ENCODE measurements at places on chromosomes 4 and X.

GRCh38 chr4:14790494-14790893 is 211.8 kb upstream of the CPEB2 start:
- no peak for DNase-seq

- DNase-seq = no peak
These were observed 600.7 kb downstream of the CCSER1 start for GRCh38 chr4:90727938-90728337.

DNA sequence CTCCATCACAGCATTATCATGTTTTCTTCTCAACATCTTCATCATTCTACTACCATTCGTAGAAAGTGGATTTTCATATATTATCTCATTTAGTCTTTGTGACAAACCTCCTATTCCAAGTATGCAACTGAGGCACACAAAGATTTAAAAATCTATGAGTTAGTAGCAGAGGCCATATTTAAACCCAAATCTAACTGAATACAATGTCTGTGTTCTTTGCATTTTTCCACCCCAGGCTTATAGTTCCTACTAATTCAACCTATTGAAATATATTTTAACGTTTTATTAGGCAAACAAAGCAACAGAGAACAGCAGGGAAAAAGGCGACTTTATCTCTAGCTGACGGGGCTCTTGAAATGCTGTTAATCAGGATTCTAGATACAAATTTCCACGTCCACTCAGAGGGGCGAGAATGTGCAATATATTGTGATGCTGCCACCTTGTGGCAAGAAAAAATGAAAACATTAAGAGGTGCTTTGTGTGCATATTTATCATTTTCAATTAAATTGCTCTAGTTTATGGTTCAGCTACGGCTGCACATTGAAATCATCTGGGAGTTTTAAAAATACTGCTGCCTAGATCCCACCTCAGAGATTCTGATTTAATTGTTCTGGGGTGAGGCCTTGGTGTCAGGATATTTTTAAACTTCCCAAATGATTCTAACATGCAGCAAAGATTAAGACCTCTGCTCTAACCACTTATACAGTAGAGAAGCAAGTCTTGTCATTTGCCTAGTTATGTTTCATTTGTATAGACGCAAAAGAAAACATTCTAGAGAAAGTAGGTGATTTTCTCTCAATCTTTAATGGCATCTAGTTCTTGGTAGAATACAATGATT is 315.9 kb downstream of the MAPK10 start:
- peak; percentile 60 for DNase-seq

DNA sequence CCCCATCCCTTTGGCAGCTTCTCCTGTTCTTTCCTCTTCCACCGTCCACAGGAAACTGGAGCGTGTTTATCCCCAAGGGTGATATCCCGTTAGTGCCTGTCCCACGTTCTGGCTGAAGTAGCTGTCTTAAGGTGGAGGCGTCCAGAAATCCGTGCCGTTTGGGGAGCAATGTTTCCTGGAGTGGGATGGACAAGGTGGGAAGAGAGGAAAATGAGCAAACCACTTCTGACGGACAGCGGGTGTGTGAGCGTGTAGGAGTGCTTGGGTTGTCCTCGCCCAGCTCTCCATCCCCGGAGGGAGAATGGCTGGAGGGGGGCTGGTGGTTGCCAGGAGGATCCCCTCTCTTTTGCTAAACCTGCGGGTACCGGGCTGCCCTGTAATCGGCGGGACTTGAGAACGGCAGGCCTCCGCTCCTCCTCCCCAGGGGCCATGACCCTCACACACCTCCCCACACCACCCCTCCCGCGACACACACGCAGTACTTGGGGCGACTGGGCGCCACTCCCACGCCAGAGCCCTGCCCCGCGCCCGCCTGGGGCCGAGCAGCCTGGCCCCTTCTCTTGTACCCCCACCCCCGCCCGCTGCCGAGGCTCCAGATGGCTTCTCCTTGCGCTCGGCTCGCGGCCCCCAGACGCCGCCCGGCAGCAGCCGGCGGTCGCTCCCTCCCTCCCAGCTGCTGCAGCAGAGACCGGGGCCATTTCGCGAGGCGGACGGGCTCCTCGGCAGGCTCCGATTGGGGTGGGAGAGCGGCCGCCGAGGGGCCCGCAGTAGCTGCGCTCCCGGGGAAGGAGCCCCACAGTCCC is 13.9 kb upstream of the PRDM8 start:
- DNase-seq = no peak

GRCh38 chr4:169341490-169341889 is 70.7 kb upstream of the SH3RF1 start:
- DNase-seq = no peak

GRCh38 chr4:16120720-16121119 is 36.9 kb upstream of the PROM1 start:
- DNase-seq = no peak

DNA sequence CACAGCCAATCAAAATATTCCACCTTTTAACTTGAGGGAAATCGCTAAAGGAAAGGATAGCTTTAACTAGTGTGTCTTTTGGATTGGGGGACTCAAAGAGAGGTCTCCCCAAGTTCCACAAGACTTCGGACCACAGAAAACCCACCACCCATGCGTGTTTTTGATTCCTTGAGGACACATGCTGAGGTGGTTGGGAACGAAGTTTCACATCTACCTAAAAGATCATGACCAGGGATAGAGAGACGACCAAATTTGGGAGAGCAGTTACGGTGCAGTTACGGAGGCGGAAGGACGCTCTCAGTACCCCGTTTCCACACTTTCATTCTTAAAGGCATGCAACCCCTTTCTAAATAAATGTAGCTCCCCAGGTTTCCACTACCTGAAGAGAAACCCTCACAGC is 1.1 kb downstream of the PCYT1B start:
- DNase-seq = no peak

- DNase-seq = peak; percentile 76
These were observed 88.3 kb downstream of the AMELX start for GRCh38 chrX:11381464-11381863.

- no peak for DNase-seq
These were observed 37.5 kb downstream of the PNPLA4 start for GRCh38 chrX:7889680-7890079.

- no peak for DNase-seq
These were observed 1890.7 kb upstream of the PCDH10 start for GRCh38 chr4:131258361-131258760.

DNA sequence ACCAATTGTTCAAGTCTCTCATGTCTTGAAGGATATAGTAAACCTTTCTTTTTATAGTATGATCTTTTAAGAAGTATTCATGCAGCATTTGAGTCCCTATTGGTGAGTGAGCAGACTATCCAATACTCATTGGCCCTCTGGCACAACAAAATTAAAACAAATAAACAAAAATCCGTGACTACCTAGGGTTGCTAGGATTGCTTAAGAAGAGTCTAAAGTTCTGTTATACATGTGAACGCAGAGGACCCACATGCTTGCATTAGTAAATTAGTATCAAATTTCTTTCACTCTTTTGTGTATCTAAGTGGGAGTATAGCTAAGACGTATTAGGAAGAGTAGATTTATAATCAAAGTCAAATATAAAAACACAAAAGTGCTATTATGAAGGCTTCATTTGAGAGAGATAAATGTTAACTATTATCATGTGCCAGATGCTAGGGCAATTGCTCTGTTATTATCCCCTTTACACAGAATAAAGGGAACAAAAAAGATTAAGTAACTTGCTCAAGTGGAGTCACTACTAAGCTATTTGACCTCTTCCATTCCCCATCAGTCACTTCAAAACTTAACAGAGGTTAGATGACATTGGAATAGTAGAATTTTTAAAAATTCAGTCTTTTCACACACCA is 29.2 kb upstream of the LARP1B start:
- DNase-seq = no peak

DNA sequence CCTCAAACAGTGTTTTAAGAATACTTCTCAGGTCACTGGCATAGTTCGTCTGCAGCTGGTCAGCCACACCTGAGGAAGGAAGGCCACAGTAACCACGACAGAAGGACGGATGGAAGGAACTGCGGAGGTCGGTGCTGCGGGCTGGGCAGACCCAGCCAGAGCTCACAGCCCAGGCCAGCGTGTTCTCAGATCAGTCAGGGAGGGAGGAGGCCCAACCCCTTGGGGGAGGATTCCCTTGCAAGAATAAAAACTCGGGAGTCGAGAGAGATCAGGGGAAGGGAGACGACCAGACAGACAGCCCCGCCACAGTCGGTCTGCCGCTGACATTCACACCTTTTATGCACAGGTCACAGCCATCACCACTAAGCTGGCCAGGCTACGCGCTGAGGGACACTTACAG is 11.3 kb upstream of the MXD4 start:
- DNase-seq = no peak

DNA sequence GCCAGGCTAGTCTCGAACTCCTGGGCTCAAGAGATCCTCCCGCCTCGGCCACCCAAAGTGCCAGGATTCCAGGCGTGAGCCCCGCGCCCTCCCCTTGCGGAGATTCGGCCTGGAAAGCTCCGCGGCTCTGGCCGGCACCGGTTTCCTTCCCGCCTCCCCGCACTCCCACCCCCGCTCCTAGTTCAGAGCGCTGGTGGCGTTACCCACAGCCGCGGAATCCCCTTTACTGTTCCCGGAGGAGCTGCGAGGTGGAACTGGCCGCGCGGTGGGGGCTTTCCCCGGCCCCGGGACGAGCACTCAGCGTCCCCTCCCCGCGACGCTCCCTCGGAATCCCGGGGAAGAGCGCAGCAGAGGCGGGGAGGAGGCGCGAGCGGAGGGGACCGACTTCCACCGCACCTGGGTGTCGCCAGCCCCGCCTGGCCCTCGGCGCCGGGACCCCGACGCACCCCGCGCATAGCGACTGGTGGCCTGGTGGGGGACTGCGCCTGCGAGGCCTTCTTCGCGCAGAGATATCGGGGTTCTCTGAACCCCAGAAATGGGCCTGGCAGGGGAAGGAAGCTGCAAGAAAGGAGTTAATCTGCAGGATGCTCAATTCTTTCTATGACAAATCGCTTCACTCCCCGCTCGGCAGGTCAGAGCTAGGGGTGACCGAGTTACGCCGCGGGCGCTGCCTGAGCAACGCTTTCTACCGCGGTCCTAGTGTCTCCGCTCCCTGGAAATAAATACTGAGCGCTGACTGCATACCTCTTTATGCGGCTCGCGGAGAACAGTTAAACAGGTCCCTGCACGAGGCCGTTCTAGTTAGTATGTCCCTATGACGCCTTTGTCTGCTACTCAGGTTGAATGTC is 14.6 kb upstream of the SLC25A4 start:
- DNase-seq = peak; percentile 33

GRCh38 chr4:102387552-102388150 is 42.4 kb upstream of the SLC39A8 start:
- DNase-seq = no peak

DNA sequence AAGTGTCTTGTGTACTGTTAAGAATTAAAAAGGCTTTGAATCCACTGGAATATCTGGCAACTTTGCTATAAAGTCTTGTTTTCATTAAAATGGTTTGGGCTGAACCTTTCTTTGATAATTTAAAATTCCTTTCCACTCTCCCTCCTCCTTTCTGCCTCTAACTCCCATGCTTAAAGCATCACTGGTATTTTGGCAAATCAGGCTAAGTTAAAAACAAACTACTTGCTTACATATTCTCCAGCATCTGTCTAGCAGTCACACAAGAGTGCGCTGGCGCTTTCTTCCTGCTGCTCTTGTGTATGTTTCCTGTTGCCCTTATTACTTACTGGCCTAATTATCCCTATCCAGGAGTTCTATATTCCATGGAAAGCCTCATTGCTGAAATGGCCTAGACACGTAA is 136.6 kb downstream of the VEGFC start:
- DNase-seq = no peak

DNA sequence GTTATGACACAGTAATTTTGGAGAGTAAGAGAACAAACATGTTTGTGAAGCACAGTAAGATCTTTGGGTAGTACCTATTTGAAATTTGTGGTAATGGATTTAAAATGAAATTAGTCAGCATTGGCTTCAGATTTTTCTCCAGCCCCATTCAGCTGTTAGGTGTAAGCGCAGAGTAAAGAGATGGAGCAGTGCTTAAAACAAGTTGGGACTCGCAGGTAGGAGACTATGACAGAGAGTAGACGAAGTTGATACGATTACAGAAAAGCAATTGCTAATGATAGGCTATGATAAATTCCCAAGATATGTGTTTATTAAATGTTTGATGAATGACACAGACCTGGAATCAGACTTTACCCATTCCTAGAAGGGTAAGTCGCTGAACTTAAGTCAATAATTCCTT is 72.6 kb downstream of the CHIC2 start:
- DNase-seq = no peak

DNA sequence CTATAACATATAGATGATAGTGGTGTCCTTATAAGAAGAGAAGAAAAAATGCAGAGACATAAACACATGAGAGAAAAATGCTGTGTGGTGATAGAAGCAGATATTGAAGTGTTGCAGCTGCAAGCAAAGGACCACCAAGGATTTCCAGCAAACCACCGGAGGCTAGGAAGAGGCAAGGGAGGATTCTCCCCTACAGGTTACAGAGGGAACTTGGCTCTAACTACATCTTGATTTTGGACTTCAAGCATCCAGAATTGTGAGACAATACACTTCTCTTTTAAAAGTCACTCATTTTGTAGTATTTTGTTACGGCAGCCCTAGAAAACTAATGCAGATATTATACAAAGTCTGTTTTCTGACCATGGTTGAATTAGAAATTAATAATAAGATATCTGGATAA is 30.4 kb upstream of the CHRDL1 start:
- DNase-seq = no peak

DNA sequence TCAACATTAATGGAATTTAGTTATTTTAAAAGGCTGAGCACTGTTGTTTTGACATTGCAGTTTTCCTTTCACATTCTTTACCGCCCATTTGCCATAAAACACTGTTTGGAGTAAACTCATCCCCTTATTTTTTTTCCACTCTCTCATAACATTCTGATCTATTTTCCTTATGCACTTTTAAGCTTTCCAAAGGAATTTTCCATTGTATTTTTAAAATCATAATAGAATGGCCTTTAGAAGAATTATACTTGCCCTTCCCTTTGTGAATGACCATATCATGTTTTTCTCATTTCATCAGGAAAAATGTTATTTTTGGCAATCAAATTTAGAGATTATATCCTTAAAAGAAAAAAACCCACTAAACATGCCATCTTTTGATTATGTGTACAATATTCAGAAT is 1074.2 kb downstream of the STIM2 start:
- no peak for DNase-seq

DNA sequence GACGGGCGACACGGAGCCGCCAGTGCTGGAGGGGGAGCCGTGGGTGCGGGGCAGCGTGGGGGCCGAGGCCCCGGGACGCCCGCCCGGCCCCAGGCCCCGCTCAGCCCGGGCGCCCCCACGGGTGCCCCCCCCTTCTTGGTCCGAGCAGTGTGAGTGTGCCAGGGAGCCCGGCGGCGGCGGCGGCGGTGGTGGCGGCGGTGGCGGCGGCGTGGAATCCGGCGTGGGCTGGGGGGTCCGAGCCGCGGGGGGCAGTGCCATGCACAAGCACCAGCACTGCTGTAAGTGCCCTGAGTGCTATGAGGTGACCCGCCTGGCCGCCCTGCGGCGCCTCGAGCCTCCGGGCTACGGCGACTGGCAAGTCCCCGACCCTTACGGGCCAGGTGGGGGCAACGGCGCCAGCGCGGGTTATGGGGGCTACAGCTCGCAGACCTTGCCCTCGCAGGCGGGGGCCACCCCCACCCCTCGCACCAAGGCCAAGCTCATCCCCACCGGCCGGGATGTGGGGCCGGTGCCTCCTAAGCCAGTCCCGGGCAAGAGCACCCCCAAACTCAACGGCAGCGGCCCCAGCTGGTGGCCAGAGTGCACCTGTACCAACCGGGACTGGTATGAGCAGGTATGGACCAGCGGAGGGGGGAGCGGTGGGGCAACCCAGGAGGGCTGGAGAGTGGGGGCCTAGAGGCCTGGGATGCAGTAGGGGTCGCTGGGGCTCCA is 466 bp downstream of the DLG3 start:
- no peak for DNase-seq

GRCh38 chr4:2096073-2096609 is 37.0 kb downstream of the NAT8L start:
- no peak for DNase-seq

GRCh38 chrX:131821945-131822622 is 201.0 kb upstream of the STK26 start:
- peak; percentile 80 for DNase-seq

All from A673 (cell line).